ENCODE measurements at places on chromosomes 13 and 19. TPM values are rescaled to one million over a fixed set of nuclear protein-coding genes. Genes with fewer than 3 reads are reported as not detected.

AZU1 gene
- 0.35 TPM for total RNA-seq

FAM216B gene
- total RNA-seq = 2.2 TPM

PEAK3 gene
- not detected for total RNA-seq

RNF113B gene
- not detected for total RNA-seq

PCSK4 gene
- total RNA-seq = 0.79 TPM

ZNF829 gene
- 2.2 TPM for total RNA-seq

CEACAM20 gene
- not detected for total RNA-seq

RFX2 gene
- 7.8 TPM for total RNA-seq

HS6ST3 gene
- total RNA-seq = not detected

GJB2 gene
- 10.5 TPM for total RNA-seq

EBPL gene
- 136 TPM for total RNA-seq

OLFM4 gene
- total RNA-seq = not detected

C19orf67 gene
- total RNA-seq = not detected

ZNF345 gene
- 1.9 TPM for total RNA-seq

PSG11 gene
- total RNA-seq = not detected

ZNF69 gene
- not detected for total RNA-seq

SPACA4 gene
- not detected for total RNA-seq

ZNF134 gene
- total RNA-seq = 15.1 TPM

WBP4 gene
- 7.3 TPM for total RNA-seq

CRTC1 gene
- total RNA-seq = 3.2 TPM

CEACAM7 gene
- total RNA-seq = not detected

NLRP4 gene
- total RNA-seq = not detected

CIC gene
- total RNA-seq = 9.1 TPM

DPRX gene
- not detected for total RNA-seq

SIGLEC10 gene
- not detected for total RNA-seq

ADAMTSL5 gene
- 0.57 TPM for total RNA-seq

ZNF787 gene
- total RNA-seq = 26.8 TPM

SIAH3 gene
- not detected for total RNA-seq

ZNF83 gene
- 34.6 TPM for total RNA-seq

TEX101 gene
- total RNA-seq = not detected

CDC37 gene
- 131 TPM for total RNA-seq

MAMSTR gene
- 0.32 TPM for total RNA-seq

FLT3 gene
- total RNA-seq = not detected

VAV1 gene
- 1.2 TPM for total RNA-seq

TMIGD2 gene
- not detected for total RNA-seq

SMIM44 gene
- not detected for total RNA-seq

FGF22 gene
- total RNA-seq = not detected

ZNF480 gene
- 8.8 TPM for total RNA-seq

INSL3 gene
- total RNA-seq = not detected

ZNF584 gene
- total RNA-seq = 15.7 TPM

MISP3 gene
- 4.0 TPM for total RNA-seq

WDR62 gene
- 13.7 TPM for total RNA-seq

CRX gene
- total RNA-seq = not detected

THSD1 gene
- 0.07 TPM for total RNA-seq

ACP7 gene
- total RNA-seq = 0.32 TPM

SIGLEC8 gene
- total RNA-seq = not detected

SIGLEC5 gene
- not detected for total RNA-seq

ZNF880 gene
- total RNA-seq = 0.35 TPM

LYPD5 gene
- total RNA-seq = 0.69 TPM

SOX21 gene
- not detected for total RNA-seq

ZNF99 gene
- not detected for total RNA-seq

Data from NCI-H460 (cell line).